Stimulated activated naive CD8-positive, alpha-beta T cell treated with anti-CD3 and anti-CD28 coated beads, Interleukin-15, amount 100 ng/mL, for 72 hours (primary cell): ENCODE measurements at places on chromosomes 3 and 15.

GRCh38 chr3:42683875-42684598, 1.3 kb upstream of the KLHL40 start:
- DNase-seq, result no peak

- no peak for DNase-seq
These were observed 183.6 kb downstream of the PEX5L start for GRCh38 chr3:179853176-179853575.

- DNase-seq, result no peak
These were observed 27.7 kb downstream of the RAB7A start for GRCh38 chr3:128753715-128754114.

GRCh38 chr3:144852999-144853398, 881.4 kb downstream of the DIPK2A start:
- DNase-seq, result no peak

DNA sequence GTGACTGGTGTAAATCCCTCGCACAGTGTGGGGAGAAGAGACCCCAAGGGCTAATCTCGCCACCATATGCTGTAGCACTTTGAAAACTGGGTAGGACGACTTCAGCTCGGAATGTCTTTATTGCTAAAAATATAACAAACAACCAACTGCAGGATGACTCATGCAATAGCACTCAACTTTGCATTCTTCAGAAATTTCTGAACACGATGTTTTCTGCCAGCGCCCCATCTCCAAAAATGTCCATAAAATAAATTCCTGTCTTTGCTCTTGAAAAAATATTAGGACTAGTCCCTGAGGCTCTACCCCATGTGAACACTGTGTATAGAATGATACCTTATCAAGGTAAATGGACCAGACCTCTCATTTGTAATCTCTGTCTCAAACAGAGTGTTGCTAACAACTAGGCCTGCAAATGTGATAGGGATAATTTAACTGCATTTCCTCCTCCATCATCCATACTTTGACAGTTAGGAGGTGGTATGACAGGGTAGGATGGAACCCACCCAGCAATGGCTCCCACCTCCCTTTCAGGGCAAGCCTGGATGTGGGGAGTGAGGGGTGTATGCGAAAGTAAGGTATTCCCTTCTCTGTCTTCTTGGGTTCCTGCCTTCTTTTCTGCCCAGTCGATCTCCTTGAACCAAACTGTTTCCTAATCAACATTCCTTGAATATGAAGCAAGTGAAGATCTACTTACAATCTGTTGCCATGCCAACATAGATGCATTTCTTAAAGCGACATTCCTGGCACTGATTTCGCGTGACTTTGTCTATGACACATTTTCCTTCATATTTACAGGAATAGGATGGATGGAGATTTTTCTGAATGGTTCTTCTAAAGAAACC, 201.1 kb downstream of the NR1D2 start:
- DNase-seq, result no peak

GRCh38 chr3:39205919-39206516, 13.6 kb upstream of the XIRP1 start:
- DNase-seq, result no peak

- DNase-seq, result no peak
These were observed 111.7 kb upstream of the OSTN start for GRCh38 chr3:191087391-191087790.

DNA sequence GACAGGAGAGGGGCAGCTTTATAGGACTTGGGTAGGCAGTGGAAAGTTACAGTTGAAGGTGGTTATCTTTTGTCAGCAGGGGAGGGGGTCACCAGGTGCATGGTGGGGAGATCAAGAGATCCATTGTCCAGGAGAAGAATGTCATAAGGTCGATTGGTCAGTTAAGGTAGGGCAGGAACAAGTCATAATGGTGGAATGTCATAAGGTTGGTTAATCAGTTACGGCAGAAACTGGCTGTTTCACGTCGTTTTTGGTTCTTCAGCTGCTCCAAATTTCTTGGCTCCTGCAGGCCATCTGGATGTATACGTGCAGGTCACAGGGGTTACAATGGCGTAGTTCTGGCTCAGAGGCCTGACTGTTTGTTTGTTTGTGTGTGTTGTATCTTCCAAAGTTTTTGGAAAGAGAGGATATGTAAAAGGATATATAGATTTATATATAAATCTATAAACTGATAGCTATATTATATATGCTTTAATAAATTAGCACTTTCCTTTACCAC, 565.1 kb downstream of the ZNF385D start:
- DNase-seq, result no peak

DNA sequence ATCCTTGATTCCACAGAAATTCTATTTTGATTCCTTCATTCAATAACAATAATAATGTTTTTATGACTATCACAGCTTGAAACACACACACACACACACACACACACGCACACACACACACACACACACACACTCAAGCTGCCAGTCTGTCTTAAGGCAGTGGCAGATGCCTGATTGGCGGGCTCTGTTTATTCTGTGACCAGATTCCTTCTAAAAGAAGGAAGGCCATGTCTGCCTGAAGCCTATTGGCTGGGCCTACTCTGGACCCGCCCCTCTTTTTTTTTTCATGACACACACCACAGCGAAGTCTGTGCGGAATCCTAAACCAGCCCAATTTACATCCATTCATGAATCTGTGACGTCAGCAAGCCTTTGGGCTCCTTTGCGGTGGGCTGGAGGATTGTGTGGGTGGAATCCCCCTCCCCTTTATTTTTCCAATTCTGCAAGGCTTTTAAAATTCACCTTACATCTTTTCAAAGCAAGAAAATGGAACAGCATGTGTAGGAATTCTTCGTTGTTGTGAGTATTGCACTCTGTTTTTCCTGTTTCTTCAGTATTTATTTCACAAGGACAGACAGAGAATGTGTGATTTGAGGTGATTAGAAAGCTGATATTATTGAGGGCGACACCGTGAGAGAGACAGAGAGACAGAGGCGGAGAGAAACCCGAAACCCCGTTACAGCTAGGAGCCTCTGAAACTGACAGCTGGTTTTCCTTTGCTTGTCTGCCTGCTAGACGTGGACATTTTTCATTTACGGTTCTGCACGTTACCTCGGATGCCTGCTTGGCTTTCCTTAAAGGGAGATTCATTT, at the start of gene MAP3K13:
TSS of gene MAP3K13 (plus strand) at position 287 of the 812 bp plus-strand sequence. CDS start 65,446 bp downstream, outside the sequence.
- peak; percentile 34 for DNase-seq

DNA sequence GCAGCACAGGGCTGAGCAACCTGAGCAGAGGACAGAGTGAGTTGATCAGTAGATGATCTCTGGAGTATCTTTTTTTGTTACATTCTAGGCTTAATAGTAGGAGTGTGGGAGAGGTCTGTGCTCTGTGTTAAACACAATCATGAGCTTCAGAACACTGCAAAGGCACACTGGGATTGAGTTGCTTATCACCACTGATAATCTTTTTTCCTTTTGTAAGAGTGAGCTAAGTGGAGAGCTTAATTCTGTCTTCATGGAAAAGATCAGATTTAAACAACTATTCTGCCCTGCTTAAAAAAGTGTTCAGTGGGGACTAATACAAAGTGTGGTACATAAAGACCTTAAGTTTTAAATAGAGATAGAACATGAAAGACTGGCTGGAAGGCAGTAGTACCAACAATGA, 1.1 kb downstream of the OR4F6 start:
- DNase-seq, result no peak

- no peak for DNase-seq
These were observed 89.6 kb upstream of the TSEN2 start for GRCh38 chr3:12394569-12395271.

DNA sequence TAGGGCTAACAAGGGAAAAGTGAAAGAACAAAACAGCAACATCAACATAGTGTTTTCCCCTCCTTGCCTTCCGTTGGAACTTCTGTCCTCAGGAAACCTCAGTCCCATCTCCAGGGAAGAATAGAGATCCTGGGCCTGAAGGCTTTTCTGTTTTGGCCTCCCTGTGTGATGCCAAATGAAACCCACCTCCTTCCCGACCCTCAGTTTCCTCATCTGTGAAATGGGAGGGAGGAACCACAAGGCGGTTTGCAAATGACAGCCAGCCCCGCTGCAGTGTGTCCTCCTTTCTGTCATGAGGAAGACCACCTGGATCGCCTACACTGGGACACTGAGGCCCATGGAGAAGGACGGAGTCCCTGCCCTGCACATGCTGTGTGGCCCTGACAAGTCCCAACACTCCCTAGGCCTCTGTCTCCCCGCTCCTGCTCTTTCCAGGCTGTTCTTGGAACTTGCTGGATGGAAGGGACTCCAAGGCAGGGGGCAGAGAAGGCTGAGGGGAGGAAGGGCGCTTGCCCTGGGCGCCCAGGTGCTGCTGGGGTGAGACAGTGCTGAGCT, 28.5 kb upstream of the FBLN2 start:
- no peak for DNase-seq

DNA sequence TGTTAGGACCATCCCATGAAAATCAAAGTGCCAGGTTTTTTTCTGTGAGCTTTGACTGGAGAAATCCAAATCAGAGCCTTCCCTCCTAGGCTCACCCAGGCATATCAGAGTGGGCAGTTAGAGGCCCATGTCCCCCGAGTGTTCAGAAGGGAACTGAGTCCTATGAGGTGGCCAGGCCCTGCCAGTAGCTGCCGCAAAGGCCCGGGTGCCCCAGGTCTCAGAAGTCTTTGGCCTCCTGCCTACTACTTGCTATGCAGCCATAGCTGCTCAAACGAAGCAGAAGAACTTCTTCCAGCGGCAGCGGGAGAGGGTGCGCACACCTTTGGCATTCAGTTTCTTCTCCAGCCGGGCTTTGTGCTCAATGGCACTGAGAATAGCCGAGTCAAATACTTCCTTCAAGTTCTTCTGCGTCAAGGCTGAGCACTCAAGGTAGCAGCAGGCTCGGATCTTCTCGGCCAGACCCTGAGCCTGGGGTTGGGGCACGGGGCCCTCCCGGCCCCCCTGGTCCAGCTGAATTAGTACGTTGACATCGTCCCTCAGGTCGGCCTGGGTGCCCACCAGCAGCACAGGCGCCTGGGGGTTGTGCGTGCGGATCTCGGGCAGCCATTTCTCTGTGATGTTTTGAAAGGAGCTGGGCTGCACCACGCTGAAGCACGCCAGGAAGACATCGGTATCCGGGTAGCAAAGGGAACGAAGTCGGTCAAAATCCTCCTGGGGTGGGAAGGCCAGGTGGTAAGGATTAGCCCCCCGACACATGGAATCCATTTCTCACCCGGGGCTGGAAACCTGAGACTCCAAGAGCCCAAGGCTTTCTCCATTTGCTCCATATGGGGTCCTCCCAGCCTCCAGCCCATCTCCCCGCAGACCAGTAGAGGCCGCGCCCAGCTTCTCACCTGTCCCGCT, 992 bp downstream of the RHOV start:
- DNase-seq, result no peak

DNA sequence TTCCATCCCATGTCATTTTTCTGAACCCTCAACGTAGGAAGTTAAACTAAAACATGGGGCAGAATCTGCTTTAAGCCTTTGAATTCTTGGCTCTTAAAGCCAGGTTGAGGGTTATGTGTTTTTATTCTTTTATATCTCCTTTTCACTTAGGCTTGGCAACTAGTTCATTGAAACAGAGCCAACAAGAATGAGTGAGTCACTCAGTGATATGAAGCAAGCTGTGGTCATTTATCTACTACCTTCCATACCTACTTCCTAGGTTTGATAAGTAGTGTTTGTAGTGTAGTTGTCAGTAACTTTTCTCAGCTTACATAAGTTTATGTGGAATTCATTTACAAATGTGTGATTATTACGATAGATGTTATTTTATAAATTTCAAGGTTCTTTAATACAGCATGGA, 67.4 kb downstream of the SNRPN start:
- DNase-seq, result no peak

DNA sequence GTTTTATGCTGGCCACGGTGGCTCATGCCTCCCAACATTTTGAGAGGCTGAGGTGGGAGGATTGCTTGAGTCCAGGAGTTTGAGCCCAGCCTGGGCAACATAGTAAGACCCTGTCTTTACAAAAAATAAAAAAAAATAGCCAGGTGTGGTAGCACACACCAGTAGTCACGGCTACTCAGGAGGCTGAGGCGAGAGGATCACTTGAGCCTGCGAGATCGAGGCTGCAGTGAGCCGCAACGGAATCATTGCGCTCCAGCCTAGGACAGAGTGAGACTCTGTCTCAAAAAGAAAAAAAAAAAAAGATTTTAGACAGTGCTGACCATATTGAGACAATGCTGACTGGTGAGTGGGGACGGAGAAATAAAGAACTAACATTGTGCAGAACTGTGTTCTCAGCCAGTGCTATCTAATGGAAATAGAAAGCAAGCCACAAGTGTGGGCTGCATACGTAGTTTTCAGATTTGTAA, 67.2 kb downstream of the ST6GAL1 start:
- no peak for DNase-seq

DNA sequence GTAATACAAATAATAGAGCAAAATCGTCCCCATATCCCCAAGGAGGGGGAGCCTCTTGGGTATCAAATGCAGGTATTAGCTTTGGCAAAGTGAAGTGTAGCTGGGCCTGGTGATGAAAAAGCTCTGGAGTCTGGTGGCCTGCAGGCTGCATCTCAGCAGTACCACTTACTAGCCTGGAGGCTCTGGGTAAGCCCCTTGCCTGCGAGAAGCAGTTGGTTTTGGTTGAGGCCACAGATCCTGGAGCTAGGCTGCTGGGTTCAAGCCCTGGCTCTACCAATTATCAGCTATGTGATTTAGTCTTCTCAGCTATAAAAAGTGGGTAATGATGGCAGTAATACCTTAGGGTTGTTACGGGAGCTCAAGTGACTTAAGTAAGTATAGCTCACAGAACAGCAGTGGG, 6.1 kb downstream of the KCNAB1 start:
- no peak for DNase-seq

DNA sequence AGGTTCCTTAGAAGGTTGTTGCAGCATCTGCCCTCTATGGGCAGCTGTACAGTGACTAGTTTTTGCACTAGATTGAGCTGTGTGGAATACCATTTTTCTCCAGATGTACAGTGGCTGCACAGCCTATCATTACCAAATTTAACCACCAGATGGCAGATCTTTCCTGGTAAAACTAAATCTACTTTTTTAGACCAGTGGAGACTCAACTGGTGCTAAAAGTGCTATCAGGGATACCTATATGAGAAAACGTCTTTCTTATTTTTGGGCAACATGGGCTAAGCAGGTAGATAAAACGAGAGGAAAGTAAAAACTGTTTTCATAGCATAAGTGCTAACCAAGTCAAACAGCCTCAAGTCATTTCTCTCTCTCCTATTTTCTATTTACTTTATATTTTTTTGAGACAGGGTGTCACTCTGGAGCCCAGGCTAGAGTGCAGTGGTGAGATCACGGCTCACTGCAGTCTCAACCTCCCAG, 21.2 kb downstream of the IGSF10 start:
- no peak for DNase-seq

- DNase-seq, result no peak
These were observed 62.0 kb downstream of the CADM2 start for GRCh38 chr3:85020828-85021227.

GRCh38 chr15:82100111-82100929, 54.5 kb upstream of the MEX3B start:
- DNase-seq, result no peak

- no peak for DNase-seq
These were observed 24.6 kb downstream of the GTF2E1 start for GRCh38 chr3:120767106-120767505.

GRCh38 chr3:135766115-135766514, 199.4 kb upstream of the PPP2R3A start:
- no peak for DNase-seq

- DNase-seq, result peak; percentile 79
These were observed 527 bp downstream of the B2M start for GRCh38 chr15:44711743-44712345.

- DNase-seq, result peak; percentile 98
These were observed at the start of gene NUDT16 for GRCh38 chr3:131381445-131382291. Gene NUDT16 (plus strand): TSS chr3:131381774. CDS start chr3:131381805, 31 bp downstream.
